ENCODE measurements at places on chromosomes 6 and 20. TPM values are rescaled to one million over a fixed set of nuclear protein-coding genes. Genes with fewer than 3 reads are reported as not detected.

Gene ZNF391
- 5.3 TPM for total RNA-seq

Gene RNF217
- total RNA-seq: 17.8 TPM

Gene CTSZ
- 10.3 TPM for total RNA-seq

Gene UBE3D
- 21.3 TPM for total RNA-seq

Gene SIRPA
- total RNA-seq: 5.6 TPM

Gene SNTA1
- 14.4 TPM for total RNA-seq

Gene HCK
- 2.2 TPM for total RNA-seq

Gene ANKEF1
- total RNA-seq: 2.8 TPM

Gene TRIM38
- total RNA-seq: 0.31 TPM

Gene KIAA0408
- 120 TPM for total RNA-seq

Gene OR2J3
- total RNA-seq: not detected

Gene EEF1A2
- total RNA-seq: 281 TPM

Gene GLP1R
- not detected for total RNA-seq

Gene NMBR
- 6.6 TPM for total RNA-seq

Gene KIF25
- total RNA-seq: not detected

Gene MAFB
- 9.4 TPM for total RNA-seq

Gene ZSCAN23
- total RNA-seq: 36.3 TPM

Gene SOX18
- 0.63 TPM for total RNA-seq

Gene RBBP8NL
- not detected for total RNA-seq

Gene RAB32
- 2.8 TPM for total RNA-seq

Gene COL11A2
- total RNA-seq: 3.4 TPM

Gene TNNC2
- not detected for total RNA-seq

Gene SRSF12
- total RNA-seq: 38.2 TPM

Gene TTLL9
- total RNA-seq: 4.4 TPM

Gene BEND3
- total RNA-seq: 13.1 TPM

Gene WFDC12
- total RNA-seq: not detected

Gene FAM184A
- total RNA-seq: 44.8 TPM

Gene HLA-DRB1
- 1.6 TPM for total RNA-seq

Gene IL17A
- not detected for total RNA-seq

Gene CD93
- 10.3 TPM for total RNA-seq

Gene RNF39
- not detected for total RNA-seq

Gene SLC17A3
- total RNA-seq: not detected

Gene PLN
- not detected for total RNA-seq

Gene HCRTR2
- total RNA-seq: 14.1 TPM

Gene PREX1
- 45.7 TPM for total RNA-seq

Gene NOX3
- not detected for total RNA-seq

Gene SLC12A5
- 33.8 TPM for total RNA-seq

Gene TMX4
- total RNA-seq: 30.4 TPM

Gene CD83
- total RNA-seq: 19.7 TPM

Gene OR12D3
- not detected for total RNA-seq

Gene MAP3K5
- total RNA-seq: 8.5 TPM

Gene TFAP2C
- 6.9 TPM for total RNA-seq

Gene MAP1LC3A
- 57.6 TPM for total RNA-seq

Data from parietal lobe (tissue), 2 donors.